BJ (cell line): ENCODE measurements at places on chromosomes 12 and 14. TPM values are rescaled to one million over a fixed set of nuclear protein-coding genes. Genes with fewer than 3 reads are reported as not detected.

Gene CAMKK2
- 27.0 and 35.8 TPM in 2 replicates for polyA plus RNA-seq

Gene INHBE
- 23.1 and 23.9 TPM in 2 replicates for polyA plus RNA-seq

Gene AQP6
- polyA plus RNA-seq = not detected in 2 replicates

Gene CCDC197
- polyA plus RNA-seq = not detected in 2 replicates

Gene RPS29
- polyA plus RNA-seq = 3,639 and 4,331 TPM in 2 replicates

Gene TRIP11
- 14.7 and 20.2 TPM in 2 replicates for polyA plus RNA-seq

Gene LMNTD1
- polyA plus RNA-seq = 0.76 and 1.1 TPM in 2 replicates

Gene CLEC14A
- 0.12 and 0.23 TPM in 2 replicates for polyA plus RNA-seq

Gene PIWIL1
- polyA plus RNA-seq = not detected in 2 replicates

Gene NTS
- polyA plus RNA-seq = not detected in 2 replicates

Gene TEX22
- 0.17 and 0.22 TPM in 2 replicates for polyA plus RNA-seq

Gene SLC6A13
- 0.09 TPM in 1 of 2 replicates, not detected in the other for polyA plus RNA-seq

Gene KRT85
- not detected in 2 replicates for polyA plus RNA-seq

Gene SLC5A8
- not detected in 2 replicates for polyA plus RNA-seq

Gene SMARCD1
- polyA plus RNA-seq = 48.9 and 56.0 TPM in 2 replicates

Gene GLS2
- 0.13 and 0.18 TPM in 2 replicates for polyA plus RNA-seq

Gene PIANP
- 0.44 and 0.59 TPM in 2 replicates for polyA plus RNA-seq

Gene IRAK3
- polyA plus RNA-seq = 3.1 and 6.3 TPM in 2 replicates

Gene GDF3
- polyA plus RNA-seq = not detected in 2 replicates

Gene FERMT2
- 275 and 393 TPM in 2 replicates for polyA plus RNA-seq

Gene ARMH4
- 1.6 and 1.8 TPM in 2 replicates for polyA plus RNA-seq

Gene VWF
- 0.06 and 0.07 TPM in 2 replicates for polyA plus RNA-seq

Gene NRXN3
- 4.8 and 7.0 TPM in 2 replicates for polyA plus RNA-seq

Gene STK38L
- polyA plus RNA-seq = 4.8 and 13.9 TPM in 2 replicates

Gene PSMA6
- 155 and 216 TPM in 2 replicates for polyA plus RNA-seq

Gene SMCO3
- 0.45 and 1.2 TPM in 2 replicates for polyA plus RNA-seq

Gene CPNE6
- polyA plus RNA-seq = not detected in 2 replicates

Gene KLRB1
- not detected in 2 replicates for polyA plus RNA-seq

Gene TMEM132C
- not detected in 2 replicates for polyA plus RNA-seq

Gene GPR132
- 0.06 and 0.13 TPM in 2 replicates for polyA plus RNA-seq
